Kidney epithelial cell (primary cell): ENCODE measurements at places on chromosomes 11 and 22.

- no peak for DNase-seq
These were observed 32.4 kb upstream of the ARHGAP32 start for GRCh38 chr11:129224538-129224937.

- no peak for DNase-seq
These were observed 118.3 kb downstream of the VPREB1 start for GRCh38 chr22:22362936-22363335.

DNA sequence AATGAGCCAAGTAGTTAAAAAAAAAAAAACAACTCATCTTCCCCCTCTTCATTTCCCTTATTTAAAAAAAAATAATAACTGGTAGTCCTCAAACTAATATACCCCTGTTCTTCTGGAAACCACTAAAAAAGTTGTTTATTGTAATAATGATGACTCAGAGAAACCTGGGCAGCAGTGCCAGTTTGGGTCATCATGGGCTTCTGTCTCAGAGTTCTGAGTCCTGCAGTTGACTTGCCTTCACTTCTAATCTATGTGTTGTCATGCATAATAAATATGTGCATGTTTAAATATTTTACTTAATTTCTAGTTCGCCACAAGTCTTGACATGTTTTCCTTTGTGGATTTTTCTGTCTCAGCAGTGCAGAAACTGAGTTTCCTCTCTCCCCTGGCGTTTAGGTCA lies 46.8 kb downstream of the PPP2R1B start:
- no peak for DNase-seq

GRCh38 chr11:93330446-93330984 lies at the start of gene DEUP1:
Gene DEUP1, plus strand, starts transcription at chr11:93330742. Its CDS starts 1,518 bp downstream, at chr11:93332260.
- no peak for DNase-seq

GRCh38 chr11:2136209-2136951 lies 2.8 kb downstream of the IGF2 start:
- no peak for DNase-seq

DNA sequence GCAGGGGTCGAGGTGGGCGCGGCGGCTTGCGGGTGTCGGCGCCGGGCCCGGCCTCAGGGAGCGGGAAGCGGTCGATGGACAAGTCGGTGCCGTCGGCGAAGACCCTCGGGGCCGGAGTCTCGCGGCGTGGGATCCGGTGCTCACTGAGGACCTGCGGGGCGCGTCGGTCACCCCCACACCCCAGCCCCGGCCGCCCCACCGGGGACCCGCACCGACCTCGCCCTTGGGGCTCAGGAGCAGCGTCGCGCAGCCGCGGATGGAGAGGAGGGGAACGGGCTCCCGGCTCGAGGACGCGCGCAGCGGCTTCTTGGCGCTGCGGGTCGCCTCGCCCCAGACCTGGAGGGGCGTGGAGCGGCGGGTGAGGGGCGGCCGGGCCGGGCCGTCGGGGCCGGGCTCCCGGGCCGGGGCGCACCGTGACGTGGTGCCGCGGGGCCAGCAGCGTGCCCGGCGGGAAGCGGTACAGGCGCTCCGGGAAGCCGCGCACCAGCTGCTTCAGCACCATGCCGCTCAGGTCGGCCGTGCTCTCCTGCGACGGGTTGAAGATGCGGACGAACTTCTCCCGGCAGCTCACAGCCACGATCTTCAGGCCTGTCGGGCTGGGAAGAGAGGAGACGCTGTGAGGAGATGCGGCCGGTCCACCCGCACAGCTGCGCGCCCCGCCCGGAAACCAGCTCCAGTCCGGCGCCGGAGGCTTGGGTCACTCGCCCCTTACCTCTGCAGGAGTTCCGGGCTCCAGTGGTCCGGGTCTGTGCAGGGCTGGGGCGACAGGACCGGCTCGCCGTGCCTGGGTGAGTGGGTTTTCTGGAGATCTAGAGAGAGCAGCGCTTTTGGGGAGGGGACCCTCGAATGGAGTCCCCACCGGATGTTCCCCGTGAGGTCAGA lies 4.5 kb downstream of the LMNTD2 start:
- DNase-seq = no peak

GRCh38 chr22:43364169-43364435 lies 20.9 kb upstream of the SCUBE1 start:
- DNase-seq = no peak

GRCh38 chr11:13252438-13252837 lies 25.2 kb upstream of the BMAL1 start:
- no peak for DNase-seq

GRCh38 chr11:12715941-12716340 lies 41.7 kb downstream of the TEAD1 start:
- DNase-seq = no peak

- DNase-seq = no peak
These were observed 5.4 kb downstream of the GRK2 start for GRCh38 chr11:67271541-67272284.

- DNase-seq = no peak
These were observed 195.3 kb upstream of the BLID start for GRCh38 chr11:122311216-122311755.

DNA sequence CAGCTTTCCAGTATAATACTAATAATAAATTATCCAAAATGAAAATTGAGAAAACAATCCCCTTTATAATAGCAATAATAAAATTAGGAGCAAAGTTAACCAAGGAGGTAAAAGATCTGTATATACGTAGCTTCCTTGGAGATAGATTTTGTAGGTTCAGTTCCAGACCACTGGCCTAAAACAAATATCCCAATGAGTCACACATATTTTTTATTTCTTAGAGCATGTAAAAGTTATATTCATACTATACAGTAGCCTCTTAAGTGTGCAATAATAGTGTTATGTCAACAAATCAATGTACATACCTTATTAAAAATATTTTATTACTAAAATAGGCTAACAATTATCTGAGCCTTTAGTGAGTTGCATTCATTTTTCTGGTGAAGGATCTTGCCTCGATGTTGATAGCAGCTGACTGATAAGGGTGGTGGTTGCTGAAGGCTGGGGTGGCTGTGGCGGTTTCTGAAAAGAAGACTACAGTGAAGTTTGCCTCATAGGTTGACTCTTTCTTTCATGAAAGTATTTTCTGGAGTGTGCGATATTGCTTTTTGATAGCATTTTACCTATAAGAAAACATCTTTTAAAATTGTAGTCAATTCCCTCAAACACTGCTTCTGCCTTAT lies 178.5 kb downstream of the ARHGAP42 start:
- no peak for DNase-seq

- DNase-seq = no peak
These were observed 272.1 kb downstream of the BRD1 start for GRCh38 chr22:49555526-49555925.
